ENCODE measurements at places on chromosomes 4 and X.
A peak's percentile ranks its signal among the peaks of the same experiment; 100 is the strongest.

- DNase-seq: no peak
These were observed 75.8 kb downstream of the TSPAN7 start for GRCh38 chrX:38636949-38637819.

- DNase-seq: no peak
These were observed 20.2 kb upstream of the LIMCH1 start for GRCh38 chr4:41517747-41518146.

GRCh38 chr4:39044956-39045826 lies 13.0 kb upstream of the TMEM156 start:
- DNase-seq: no peak

- DNase-seq: no peak
These were observed 1722.1 kb upstream of the PCDH10 start for GRCh38 chr4:131427000-131427399.

DNA sequence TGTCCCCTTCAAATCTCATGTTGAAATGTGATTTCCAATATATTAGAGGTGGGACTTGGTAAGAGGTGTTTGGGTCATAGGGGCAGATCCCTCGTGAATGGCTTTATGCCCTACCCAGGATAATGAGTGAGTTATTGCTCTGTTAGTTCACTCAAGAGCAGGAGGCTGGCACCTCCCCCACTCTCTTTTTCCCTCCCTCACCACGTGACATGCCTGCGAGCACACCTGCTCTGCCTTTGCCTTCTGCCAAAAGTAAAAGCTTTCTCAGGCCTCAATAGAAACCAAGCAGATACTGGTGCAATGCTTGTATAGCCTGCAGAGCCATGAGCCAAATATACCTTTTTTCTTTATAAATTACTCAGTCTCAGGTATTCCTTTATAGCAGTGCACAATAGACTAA lies 286.3 kb upstream of the UGT8 start:
- DNase-seq: no peak

DNA sequence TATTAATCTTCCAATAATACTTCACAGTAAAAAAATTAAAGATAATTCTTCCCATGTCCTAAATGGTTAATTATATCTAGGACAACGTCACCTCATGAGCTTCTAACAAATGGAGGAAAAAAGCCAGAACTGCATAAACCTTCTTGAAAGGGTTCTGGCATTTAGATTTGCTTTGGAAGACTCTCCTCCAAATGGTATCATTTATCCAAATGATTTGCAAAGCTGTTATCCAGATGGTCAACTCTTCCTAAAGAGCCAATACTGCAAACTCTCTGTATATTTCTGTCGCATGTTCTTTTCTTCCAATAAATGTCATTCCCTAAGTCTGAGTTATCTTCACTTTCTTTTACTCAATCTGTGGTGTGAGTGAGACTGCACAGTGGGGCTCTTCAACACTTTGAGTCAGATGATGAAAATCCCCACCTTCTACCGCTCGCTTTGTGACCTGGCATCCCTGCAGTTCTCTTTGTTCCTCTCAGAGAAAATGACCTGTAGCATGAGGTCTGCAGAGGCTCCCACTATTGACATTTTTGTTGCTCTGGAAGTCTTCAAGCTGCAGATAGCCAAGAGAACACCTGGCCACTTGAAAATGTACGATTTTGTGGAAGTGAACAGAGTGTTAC lies 52.9 kb downstream of the TMEM150C start:
- DNase-seq: no peak

- no peak for DNase-seq
These were observed 94.6 kb downstream of the PPP2R2C start for GRCh38 chr4:6377626-6378492.

GRCh38 chr4:15413010-15413622 lies 14.7 kb upstream of the C1QTNF7 start:
- no peak for DNase-seq

- no peak for DNase-seq
These were observed 7.5 kb downstream of the SEPTIN6 start for GRCh38 chrX:119685225-119686066.

- DNase-seq: peak; percentile 20
These were observed 102.2 kb downstream of the SEL1L3 start for GRCh38 chr4:25760518-25761157.

DNA sequence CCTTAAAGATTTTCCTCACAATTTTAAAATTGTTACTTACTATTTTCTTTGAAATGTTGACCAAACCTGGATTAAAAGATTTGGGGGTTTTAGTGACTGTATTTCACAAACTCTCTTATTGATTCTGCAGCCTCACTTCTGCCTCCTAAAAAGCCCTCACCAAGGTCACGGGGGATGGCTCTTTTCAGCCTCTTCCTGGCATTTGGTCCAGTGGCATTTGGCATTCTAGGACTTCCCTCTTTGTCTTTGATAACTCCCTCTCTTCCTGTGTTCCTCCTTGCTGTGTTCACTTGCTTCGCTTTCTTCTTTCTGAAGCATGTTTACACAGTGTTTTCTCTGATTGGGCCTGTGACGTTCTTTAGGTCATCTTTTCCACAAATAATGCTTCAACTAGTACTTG lies 21.5 kb downstream of the PKD2 start:
- DNase-seq: no peak

DNA sequence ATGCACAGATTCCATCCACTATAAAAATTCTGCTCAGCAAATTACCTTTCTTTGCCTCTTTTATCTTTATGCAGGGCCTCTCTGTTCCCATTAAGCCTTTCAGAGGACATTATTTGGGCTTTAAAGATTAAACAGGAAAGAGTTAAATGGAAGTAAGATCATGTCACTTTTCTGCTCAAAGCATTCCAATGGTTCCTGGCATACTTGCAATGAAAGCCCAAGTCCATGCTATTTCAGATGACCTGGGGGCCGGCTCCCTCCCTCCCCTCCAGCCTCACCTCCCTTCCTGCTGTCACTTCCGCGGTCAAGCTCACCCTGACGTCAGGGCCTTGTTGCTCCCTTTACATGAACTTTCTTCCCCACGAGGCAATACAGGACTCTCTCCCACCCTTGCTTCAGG lies 125.5 kb downstream of the C4orf51 start:
- no peak for DNase-seq

GRCh38 chrX:54482839-54483593 lies 13.0 kb downstream of the FGD1 start:
- no peak for DNase-seq

- no peak for DNase-seq
These were observed 76.0 kb downstream of the PJA1 start for GRCh38 chrX:69089203-69089602.

DNA sequence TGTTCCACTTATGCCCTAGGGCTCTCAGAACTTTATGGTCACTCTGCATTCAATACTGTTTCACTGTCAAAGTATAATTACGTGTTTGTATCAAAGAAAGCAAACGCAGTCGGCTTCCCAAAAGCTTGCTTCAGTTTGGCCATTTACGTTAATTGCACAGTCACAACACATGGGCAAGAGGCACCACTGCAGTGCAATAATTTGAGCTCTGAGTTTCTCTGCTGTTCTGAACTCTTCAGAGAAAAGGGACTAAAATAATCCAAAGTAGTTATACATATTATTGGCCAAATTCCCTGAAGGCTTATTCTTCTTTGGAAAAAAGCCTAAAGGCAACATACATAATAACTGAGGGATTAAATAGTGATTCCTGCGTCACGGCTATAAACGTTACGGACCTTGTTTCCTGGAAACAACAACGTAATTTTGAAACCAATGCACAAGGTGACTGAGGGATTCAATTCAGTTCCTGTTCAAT lies 51.3 kb downstream of the RNF150 start:
- no peak for DNase-seq

DNA sequence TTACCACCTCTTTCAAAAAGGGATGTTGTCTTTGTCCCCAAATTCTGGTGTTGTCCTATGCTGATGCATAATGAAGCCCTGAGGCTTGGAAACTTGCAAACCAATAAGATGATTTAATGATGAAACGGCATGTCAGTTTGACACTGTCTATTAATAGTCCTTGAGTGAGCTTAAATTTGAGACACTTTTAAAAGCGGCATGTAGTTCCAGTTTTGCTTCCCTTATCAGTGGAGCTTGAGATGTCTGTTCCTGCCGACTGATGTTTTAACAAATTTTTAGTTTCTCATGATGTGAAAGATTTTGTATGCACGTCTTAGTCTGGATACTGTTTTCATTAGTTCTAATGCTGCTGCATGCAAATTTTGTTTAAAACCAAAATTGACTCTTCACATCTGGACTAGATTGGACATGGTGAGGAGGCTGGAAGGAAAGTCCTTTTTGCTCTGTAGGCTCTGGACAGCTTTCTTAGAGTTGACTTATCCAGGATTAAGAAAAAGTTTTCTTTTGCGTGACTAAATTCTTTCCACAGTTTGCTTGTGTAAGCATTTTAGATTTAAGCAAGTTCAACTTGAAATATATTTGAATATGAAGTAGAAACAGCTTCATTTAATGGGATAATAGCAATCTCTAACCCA lies 11.7 kb downstream of the C1GALT1C1 start:
- no peak for DNase-seq

DNA sequence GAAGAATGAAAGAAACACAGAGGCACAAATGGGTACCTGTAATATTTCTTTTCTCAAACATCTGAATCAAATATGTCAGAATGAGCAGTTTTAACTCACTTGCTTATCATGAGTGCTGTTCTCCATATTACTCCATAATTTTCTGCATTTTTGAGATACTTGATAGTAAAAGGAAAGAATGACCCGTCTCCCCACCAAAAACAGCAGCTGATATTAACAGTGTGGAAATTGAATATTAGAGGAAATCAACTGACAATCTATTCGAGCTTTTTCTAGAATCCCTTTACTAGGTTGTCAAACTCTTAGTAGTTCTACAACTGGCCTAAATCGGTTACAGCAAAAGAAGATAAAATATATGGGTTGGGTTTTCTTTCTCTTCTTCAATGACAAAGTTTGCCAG lies 49.9 kb upstream of the HELT start:
- no peak for DNase-seq

- DNase-seq: no peak
These were observed 33.8 kb upstream of the AMELX start for GRCh38 chrX:11259437-11259836.

DNA sequence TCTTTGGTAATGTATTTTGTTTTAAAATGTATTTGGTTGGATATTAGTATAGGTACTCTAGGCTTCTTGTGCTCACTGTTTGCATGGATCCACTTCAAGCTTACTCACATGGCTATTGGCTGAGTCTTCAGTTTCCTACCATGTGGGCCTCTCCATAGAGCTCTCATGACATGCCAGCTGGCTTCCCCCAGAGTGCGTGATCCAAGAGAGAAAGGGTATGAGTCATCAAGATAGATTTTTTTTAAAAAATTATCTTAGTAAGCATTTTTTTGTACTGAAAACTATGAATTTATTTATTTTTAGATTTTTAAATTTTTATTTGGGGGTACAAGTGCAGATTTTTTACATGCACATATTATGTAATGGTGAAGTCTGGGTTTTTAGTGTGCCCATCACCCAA lies 219.1 kb upstream of the AMOT start:
- DNase-seq: no peak

DNA sequence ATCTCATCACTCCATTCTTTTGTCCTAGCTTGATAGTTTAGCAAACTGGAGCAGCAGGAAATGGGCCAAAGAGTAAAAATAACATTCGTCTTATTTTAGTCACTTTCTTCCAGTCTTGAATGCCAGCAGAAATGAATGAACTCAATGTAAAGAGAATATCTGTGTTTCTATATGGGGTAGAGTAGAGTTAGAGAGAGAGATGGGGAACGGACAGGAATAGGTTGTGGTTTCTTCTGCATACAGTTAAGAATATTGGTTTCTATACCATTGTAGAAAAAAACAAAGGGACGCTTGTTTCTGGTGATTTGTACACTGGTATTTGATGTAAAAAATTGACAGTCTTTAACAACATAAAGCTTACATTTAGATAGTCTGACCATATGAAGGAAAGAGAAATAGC lies 8.9 kb downstream of the GPR174 start:
- DNase-seq: no peak

DNA sequence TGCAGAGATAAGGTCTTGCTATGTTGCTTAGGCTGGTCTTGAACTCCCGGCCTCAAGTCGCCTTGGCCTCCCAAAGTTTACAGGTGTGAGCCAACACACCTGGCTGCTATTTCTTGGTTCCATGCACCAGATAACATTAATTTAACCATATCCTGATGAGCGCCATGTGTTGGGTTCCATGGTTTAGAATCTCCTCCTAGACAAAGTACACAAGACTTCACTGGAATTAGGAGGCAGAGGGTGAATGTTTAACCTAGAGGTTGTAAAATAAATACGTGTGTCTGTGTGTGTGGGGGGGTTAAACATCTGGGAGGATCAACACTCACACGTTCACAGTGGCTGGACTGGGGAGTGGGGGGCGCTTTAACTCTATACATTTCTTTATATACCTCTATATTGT lies 32.4 kb upstream of the SORCS2 start:
- no peak for DNase-seq

GRCh38 chr4:1639299-1639868 lies 44.7 kb downstream of the FAM53A start:
- no peak for DNase-seq

DNA sequence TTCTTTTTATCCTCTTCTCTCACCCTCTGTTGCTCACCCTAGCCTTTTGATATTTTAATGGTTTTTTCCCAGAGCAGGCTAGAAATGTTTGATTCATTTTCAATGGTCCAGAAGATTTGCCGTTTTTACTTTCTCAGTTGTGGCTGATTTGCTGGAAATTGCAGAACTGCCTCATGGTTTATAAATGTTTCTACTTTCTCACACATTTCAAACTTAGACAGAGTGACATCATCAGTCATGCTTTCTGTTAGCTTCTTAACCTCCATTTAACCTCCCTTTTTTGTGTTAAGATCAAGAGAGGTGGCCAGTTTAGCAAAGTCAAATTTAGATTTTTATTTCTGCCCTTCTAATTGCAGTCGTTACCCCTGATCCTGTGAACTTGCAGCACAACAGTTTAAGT lies 8.7 kb downstream of the RXFP1 start:
- no peak for DNase-seq

DNA sequence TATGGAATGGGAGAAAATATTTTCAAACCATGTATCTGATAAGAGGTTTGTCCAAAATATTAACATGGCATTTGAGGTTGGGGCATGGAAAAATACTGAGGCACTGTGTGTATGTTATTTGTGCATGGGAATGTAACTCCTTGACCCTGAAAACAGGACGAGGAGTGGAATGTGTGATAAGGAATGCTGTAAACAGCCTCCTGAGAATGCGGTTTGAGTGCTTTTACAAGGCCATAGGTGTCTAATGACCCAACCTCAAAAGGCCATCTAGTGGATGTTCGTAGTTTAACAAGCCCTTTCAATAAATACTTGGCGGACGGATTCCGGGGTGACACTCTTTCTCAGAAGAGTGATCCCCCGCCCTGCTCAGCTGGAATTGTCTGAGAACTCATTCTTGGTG lies 162.9 kb upstream of the USP9X start:
- no peak for DNase-seq

GRCh38 chrX:44621078-44621477 lies 78.4 kb upstream of the FUNDC1 start:
- no peak for DNase-seq

GRCh38 chrX:1262369-1262768 lies 6.2 kb upstream of the CSF2RA start:
- no peak for DNase-seq

- DNase-seq: peak; percentile 3
These were observed 1305.8 kb downstream of the PCDH7 start for GRCh38 chr4:32025851-32026459.
